Hippocampal formation (tissue), 2 donors: ENCODE measurements at places on chromosomes 5 and 9.

GRCh38 chr5:142439207-142439860, 114.5 kb upstream of the SPRY4 start:
- DNase-seq = no peak

GRCh38 chr5:178155065-178155464, 1.4 kb upstream of the NHP2 start:
- no peak for DNase-seq

- DNase-seq = no peak
Measured at GRCh38 chr9:108073823-108074222, 584.3 kb upstream of the KLF4 start.

GRCh38 chr9:89544279-89544661, 46.4 kb upstream of the SEMA4D start:
- DNase-seq = no peak

- no peak for DNase-seq
Measured at GRCh38 chr5:53030893-53031292, 41.7 kb downstream of the ITGA2 start.
